NCI-H2081 (cell line): ENCODE measurements at places on chromosomes 6 and 20.

DNA sequence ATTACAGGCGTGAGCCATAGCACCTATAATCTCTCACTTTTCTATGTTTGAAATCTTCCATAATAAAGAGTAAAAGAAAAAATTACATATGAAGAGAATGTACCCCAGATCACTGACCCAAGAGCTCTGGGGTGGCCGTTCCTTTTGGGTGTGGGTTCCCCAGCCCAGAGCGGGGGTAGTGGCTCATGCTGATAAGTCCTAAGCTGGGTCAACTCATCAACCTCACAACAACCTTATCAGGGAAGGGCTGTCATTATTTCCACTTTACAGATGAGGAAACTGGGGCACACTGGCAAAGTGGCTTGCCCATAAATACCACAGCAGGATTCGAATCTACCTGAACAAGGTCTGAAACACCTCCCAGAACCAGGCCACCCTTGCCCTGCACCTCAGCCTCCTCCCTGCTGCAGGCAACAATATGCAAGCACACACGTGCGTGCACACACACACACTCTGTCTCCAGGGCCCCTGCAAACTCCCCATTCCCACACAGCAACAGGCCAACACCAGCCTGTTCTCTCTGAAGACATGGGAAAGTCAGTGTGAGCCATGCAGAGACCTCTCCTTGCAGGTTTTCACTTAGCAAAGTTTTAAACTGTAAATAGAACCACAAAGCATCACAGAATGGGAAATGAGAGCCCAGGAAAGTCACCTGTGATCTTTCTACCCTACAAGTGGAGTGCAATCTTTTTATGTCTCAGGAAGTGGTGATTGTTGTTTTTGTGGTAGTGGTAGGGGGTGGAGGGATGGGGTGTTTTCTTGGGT lies 27.7 kb downstream of the BFSP1 start:
- no peak for DNase-seq

GRCh38 chr6:158366363-158366762 lies 54.1 kb downstream of the TULP4 start:
- DNase-seq = no peak

DNA sequence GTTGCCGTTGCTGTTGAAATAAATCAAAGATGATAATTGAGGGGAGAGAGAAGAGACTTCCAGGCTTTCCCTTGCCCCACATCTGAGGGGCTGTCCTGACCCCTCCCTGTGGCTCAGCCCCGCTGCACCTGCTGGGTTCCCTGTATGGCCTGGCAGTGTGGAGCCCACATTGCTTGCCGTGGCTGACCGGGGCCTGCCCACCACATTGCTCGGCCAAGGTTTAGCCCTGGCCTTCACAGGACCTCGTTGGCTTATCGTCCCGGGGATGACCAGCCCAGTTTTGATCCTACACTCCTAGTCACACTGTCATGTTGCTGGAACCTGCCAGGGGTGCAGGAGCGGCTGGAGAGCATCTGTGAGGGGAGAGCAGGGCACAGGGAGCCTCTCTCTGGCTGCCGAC lies 102.4 kb downstream of the CDH4 start:
- DNase-seq = no peak

DNA sequence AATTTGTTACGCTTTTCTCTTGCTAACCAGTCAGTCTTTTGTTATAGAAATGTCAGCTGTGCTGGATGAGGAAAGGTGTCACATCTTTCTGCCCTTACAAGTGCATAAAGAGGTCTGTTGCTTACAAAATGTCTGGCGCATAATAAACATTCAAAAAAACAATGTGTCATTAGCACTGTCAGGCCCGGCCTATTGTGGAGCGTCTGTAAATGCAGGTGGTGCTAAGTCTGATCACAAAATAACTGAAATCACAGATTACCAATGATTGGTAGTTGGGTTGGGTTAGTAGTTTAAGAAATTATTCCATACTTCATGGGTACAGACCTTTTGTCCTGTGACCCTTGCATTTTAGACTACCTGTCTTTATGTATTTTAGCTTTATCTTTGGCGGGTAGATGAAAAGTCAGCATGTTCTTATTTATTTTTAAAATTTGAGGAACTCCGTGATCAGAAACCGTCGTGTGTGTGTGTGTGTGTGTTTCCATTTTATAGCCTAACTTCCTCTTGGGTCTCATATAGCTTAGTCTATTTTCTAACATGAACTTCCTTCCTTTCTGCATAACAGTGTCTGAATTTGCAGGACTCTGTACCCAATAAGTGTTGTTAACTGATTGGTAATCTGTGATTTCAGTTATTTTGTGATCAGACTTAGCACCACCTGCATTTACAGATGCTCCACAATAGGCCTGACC lies 88.1 kb upstream of the IFNGR1 start:
- DNase-seq = no peak

DNA sequence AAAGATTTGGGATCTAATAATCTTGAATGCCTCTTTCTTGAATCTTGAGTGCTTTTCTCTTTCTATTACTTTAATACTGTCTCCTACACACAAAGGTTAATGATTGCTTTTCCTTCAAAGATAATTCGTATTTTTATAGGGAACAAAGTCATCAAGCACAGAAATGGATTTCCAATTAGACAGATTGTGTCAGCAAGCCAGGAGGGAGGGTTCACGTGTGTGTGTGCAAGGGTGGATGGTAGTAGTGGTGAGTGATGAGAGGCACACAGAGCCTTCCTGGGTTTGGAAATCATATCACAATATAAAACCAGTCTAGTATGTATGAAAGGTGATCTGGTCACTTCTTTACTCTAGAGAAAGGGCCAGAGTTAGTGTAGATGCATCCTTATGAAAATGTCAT lies 51.2 kb upstream of the NEDD9 start:
- no peak for DNase-seq

GRCh38 chr6:38604700-38605099 lies 35.0 kb downstream of the BTBD9 start:
- DNase-seq = no peak

GRCh38 chr6:119215309-119215708 lies 134.3 kb downstream of the MAN1A1 start:
- no peak for DNase-seq

DNA sequence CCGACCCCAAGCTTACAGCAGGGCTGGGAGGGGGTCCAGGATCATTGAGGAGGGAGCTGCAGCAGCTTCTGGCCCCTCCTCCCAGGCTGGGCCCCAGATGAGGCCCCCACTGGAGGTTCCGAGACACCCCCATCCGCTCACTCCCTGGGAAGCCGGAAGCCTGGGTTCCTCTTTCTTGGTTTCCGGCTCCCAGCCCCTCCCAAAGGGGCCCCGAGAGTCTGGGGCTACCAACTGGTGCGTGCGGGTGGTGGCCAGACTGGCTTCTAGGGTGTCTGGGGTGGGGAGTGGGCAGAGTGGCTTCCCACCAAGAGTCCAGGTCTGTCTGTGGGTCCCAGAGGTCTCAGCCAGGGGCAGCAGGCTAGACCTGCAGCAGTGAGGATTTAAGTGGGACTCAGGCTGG lies 2.2 kb downstream of the RGS19 start:
- DNase-seq = no peak

GRCh38 chr6:110635096-110635495 lies 158.7 kb upstream of the SLC22A16 start:
- DNase-seq = no peak

GRCh38 chr6:135647521-135647920 lies 150.0 kb upstream of the AHI1 start:
- DNase-seq = no peak

DNA sequence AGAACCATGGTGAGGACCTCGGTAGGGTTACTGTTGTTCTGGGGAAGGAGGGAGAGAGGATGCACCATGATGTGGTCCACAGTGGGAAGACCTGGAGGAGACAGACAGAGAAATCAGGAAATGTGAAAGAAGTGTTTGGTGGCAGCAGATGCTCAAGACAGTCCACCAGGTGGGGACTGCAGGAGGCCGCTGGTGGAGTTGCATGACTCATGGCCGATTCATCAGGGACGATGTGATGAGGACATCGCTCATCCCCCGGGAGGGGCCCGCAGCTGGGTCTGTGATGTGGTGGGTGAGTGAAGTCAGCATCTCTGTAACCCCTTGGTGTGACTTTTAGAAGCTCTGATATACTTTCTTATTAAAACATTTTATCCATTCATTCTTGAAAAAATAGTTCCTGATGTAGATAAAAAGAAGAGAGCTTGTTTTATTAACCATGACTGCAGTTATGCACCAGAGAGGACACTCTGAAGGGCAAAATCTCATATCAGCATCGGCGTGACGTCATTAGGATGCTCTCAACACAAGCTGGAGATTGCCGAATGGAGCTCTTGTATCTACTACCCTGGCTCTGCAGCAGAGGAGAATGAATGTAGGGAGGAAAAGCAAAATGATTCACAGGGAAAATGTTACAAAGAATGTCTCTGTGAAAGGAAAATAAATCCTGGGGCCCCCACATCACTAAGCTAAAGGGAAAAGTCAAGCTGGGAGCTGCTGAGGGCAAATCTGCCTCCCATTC lies 71.2 kb downstream of the RAMACL start:
- DNase-seq = no peak

- DNase-seq = no peak
These were observed 22.6 kb downstream of the TRERF1 start for GRCh38 chr6:42429042-42429585.

DNA sequence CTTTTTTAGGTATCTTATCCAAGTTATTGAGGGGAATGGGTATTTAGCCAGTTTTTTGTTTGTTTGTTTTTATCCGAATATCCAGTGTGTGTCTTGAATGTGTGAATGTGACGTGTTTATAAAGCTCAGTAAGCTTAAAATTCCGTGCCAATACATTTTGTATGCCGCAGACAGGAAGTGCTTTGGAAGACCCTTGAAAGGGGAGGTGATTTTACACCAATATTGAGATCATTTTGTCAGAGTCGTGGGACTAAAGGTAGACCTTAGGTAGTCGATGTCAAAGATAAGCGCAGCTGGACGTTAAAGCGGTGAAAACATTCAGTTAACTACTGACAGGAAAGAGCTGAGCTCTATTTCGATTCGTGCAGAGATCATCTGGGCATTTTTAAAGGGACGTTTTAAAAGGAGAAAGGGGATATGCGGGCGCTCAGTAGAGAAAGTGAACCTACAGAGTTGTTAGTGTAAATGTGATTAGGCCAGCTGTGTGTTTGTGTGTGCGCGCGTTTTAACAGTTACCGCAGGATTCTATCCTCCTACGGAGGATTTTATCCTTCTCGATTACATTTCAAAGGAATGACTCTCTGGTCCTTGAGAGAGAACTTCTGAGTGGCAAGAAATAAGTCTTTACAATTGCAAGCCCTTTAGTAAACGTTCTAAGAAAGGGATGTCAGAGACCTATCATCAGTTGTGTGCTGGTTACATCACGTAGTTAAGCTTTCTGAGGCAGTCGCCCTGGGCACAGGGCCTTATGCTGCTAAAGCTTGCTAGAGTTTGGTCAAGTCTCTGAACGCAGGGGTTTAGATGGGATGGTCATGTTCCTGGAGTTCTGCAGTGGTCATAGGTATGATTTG lies 625 bp upstream of the ECHDC1 start:
- peak; percentile 9 for DNase-seq

DNA sequence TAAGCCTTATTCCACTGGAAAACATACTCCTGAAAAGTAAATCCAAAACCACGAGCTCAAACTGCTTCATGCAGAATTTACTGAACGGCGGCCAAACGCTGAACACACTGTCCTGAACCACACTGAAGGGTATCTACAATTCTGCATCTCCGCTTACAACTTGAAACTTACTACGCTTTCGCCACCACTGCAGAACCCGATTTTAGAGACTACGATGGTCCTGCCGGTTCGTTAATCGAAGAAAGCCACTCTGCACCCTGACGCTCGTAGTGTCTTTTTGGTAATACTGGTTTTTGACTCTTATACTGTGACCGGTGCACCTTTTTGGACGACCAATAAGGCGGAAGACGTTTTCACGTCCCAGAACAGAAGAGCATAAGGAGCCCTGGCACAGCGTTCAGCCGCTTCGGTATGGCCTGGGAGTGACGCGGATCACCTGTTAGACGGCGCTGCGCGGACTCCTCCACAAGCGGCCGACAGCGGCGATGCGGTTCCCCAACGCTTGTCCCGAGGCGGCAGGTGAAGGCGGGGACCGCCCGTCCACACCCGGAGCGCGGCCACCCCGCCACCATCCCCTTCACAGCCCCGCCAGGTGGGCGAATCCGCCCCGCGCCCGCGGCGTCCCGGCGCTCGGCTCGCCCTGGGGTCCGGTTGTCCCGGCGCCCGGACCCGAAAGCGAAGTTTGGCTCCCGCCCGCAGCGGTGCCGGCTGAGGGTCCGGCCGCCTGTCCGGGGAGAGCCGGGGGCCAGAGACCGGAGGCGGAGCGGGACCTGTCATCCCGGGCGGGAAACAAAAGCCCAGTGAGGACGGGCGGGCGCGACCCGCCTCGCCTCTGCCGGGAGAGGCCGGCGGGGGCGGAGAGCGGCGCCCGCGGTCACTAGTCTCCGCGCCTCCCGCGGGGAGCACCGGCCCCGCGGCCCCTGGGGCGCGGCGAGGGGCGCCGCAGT lies 784 bp downstream of the FKBP5 start:
- no peak for DNase-seq

GRCh38 chr6:129667621-129668020 lies 42.4 kb downstream of the ARHGAP18 start:
- DNase-seq = no peak

DNA sequence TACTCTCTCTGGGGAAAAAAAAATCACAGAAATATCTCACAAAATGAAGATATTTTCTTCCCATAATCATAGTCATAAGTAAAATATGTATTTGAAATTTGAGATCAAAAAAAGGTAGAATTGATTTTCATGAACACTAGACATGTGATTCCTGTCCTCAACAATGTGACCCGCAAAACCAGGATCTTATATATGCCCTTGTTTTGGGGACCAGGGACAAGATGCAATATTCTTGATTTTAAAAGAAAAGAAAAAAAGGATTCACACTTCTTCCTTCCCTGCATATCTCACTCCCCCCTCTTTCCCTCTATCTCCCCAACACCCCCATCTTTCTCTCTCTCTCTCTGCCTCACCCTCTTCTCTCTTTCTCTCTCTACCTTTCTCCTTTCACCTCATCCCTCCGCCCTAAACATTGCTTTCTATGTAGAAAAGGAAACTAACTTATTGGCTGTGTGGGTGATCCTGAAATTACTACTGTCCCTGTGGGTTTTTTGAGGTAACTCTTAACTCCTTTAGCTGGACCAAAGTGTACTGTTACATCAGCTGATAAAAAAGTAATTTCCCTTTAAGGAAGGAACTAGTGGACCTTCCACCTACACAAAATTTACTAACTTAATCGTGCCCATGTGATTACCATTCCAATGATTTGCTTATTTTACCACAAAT lies 85.6 kb downstream of the AIG1 start:
- DNase-seq = no peak

DNA sequence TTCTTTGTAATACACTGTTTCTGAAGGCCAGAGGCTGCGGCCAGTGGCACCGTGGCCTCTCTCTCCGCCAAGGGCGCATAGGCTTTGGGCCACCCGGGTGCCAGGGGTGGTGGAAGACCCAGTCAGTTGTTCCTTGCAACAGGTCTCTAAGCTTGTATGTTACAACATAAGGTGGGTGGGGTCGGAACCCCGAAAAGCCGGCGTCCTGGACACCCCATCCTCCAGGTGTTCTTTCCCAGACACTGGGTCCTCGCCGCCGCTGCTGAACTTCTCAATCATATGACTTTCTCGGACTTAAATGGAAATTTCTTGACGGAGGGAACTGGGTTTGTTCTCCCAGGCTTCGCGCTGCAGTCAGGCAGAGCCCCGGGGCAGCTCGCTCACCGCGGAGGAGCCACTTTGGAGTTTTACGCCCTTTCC lies 983 bp upstream of the KCNQ5 start:
- DNase-seq = no peak

GRCh38 chr6:155523821-155524651 lies 68.4 kb upstream of the NOX3 start:
- peak; percentile 43 for DNase-seq

- no peak for DNase-seq
These were observed 2.5 kb upstream of the BNIP5 start for GRCh38 chr6:36339146-36339545.
